ENCODE measurements at places on chromosomes 3 and 15.
A peak's percentile ranks its signal among the peaks of the same experiment; 100 is the strongest.

DNA sequence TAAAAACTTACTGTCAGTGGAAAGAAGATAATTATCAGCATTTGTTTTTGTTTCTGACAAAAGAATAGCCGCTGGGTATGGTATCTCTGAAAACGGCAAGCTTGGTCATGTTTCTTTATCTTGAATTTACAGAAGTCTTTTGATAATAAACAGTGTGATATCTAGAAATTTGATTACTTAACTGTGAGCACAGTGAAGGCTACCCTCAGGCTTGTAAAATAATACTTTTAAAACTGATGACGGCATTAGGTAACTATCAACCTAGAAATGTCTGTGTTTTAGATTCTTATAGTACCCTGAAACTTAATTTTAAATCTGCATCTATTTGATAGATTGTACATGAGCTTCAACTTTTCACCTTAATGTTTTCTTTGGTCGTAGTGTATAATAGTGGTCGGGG is 43.4 kb downstream of the NSUN3 start:
- DNase-seq: no peak

- peak; percentile 31 for DNase-seq
Observed at GRCh38 chr15:52227456-52227855, 36.3 kb upstream of the GNB5 start.

GRCh38 chr3:75329476-75330097 is 334.5 kb upstream of the FRG2C start:
- DNase-seq: no peak

GRCh38 chr15:75348034-75348561 is 1.3 kb downstream of the NEIL1 start:
- DNase-seq: no peak

DNA sequence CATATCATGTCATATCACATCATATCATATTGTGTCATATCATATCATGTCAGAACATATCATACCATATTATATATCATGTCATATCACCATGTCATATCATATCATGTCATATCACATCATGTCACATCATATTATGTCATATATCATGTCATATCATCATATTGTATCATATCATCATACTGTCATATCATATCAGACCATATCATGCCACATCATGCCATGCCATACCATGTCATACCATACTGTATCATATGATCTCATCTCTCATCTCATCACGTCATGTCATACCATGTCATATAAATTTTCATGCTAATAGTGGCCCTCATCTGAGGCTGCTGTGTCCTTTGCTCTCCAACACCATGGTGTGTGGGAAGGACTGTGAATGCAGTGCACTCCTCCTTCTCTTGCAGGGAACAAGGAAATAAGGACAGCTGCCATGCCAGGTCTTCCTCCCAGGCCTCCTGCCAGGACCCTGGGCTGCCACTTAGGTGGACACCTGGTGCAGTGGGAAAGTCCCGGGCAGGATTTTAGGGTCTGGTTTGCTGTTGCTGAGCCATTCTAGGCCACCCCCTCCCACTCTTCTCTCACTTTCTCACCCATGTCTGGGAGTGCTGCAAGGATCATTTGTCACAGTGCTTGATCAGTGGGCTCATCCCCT is 72.4 kb upstream of the TRPM1 start:
- no peak for DNase-seq

- no peak for DNase-seq
Observed at GRCh38 chr3:45646051-45646585, 43.1 kb upstream of the SACM1L start.
